ENCODE measurements at places on chromosomes 3 and 15.

- no peak for DNase-seq
These were observed 208.4 kb downstream of the TNIK start for GRCh38 chr3:171251835-171252234.

GRCh38 chr3:158520433-158520832, 50.6 kb upstream of the MLF1 start:
- no peak for DNase-seq

GRCh38 chr3:127679534-127680145, 6.9 kb downstream of the ABTB1 start:
- DNase-seq: no peak

DNA sequence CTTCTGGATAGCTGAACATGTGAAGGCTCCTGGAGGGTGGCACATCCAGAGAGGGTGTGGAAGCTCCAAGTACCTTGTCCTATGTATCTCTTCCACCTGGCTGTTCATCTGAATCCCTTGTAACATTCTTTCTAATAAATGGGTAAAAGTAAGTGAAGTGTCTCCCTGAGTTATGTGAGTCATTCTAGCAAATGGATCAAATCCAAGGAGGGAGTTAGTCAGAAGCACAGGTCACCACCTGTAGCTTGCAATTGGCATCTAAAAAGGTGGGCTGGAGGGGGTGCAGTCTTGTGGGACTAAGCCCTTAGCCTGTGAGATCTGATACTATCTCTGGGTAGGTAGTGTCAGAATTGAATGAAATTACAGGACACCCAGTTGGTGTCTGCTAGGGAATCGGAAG, 71.0 kb downstream of the WWTR1 start:
- DNase-seq: no peak

DNA sequence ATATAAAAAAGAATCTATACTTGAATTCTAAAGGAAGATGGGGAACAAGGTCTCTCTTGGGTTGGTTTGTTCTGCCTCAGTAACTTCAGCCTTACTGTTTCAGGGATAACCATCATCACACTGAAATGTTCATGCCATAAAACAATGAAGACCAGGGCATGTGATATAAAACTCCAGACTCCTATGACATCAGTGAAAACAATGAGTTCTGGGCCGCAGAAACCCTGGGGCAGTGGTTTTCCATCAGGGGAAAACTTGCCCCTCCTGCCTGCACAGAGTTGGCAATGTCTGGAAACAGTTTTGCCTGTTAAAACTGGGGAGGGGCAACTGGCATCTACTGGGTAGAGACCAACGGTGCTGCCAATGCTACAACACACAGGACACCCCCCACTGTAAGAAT, 46.8 kb downstream of the CA12 start:
- DNase-seq: no peak

DNA sequence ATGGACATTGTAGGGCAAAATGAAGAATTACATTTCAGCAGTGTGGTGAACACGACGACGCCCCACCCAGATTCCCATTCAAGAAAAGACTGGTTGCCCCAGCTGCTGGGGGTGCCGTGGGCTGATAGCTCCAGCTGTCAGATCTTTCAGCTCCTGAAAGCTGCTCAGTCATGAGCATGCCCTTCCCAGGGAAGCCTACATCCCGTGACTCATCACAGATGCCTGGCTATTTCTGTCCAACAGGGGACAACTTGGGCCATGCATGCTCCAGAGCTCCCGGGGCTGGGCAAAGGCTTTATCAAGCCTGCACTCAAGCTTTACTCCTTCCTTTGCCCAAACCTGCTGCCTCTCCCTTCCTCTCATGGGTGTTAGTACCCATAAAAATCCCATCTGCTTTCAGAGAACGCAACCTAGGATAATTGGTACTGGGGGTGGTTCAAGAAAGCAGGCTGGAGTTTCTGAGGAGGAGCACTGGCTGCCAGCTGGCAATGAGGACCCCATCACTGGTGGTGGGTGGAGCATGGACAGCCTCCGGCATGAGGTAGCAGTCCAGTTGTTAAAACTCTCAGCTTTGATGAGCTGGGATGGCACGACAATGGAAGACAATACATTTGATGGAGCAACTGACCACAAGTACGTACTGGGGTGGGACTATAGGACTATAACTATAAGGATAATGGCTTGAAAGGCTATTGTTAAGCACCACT, 16.4 kb upstream of the ST8SIA2 start:
- DNase-seq: no peak

GRCh38 chr15:88664151-88664778, 25.4 kb downstream of the ISG20 start:
- no peak for DNase-seq

DNA sequence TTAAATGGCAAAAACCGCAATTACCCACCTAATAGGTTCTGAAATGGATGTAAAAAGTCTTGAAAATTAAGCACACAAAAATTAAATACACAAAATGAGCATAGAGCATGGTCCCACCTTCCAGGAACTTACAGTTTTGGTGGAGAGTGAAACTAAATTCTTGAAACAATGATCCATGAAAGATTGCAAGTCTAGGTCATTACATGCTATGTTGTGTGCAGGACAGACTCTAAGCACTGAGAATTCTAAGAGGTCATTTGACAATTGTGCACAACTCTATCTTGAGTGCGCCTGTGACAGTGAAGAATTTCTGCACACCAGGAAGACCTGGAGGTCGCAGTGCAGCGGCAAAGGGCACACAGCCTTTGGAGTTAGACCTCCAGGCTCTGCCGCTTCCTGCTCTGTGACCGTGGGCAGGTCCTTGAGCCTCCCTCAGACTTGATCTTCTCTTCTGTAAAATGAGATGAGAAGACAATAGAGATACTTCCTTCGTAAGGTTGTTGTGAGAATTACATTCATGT, 153.3 kb upstream of the TPM1 start:
- DNase-seq: no peak

All from stimulated activated CD4-positive, alpha-beta T cell treated with anti-CD3 and anti-CD28 coated beads, Interleukin-12 subunit alpha, Interleukin-12 subunit beta, amount 100 ng/mL, for 24 hours (primary cell).